ENCODE measurements at places on chromosomes 5 and 9. TPM values are rescaled to one million over a fixed set of nuclear protein-coding genes. Genes with fewer than 3 reads are reported as not detected.

GRCh38 chr5:115503420-115503819 lies 41.2 kb downstream of the FEM1C start:
- no peaks in the 10 kb centered on the region for H3K36me3 ChIP-seq
- DNase-seq, result no peak
- no peaks in the 10 kb centered on the region for H3K4me1 ChIP-seq
- no peaks in the 10 kb centered on the region for H3K27me3 ChIP-seq
- H3K27ac ChIP-seq, result no peak overlapping the region
- H3K4me3 ChIP-seq, result no peak overlapping the region

GRCh38 chr9:105479846-105480245 lies 32.0 kb downstream of the FSD1L start:
- DNase-seq, result no peak
- peaks cover 4% of the 10 kb centered on the region for H3K36me3 ChIP-seq
- H3K4me3 ChIP-seq, result no peak overlapping the region
- no peaks in the 10 kb centered on the region for H3K27me3 ChIP-seq
- H3K27ac ChIP-seq, result no peak overlapping the region
- H3K4me1 ChIP-seq, result peaks cover 6% of the 10 kb centered on the region

- H3K4me1 ChIP-seq, result no peaks in the 10 kb centered on the region
- no peak overlapping the region for H3K27ac ChIP-seq
- no peak overlapping the region for H3K4me3 ChIP-seq
- no peak for DNase-seq
- H3K27me3 ChIP-seq, result no peaks in the 10 kb centered on the region
Observed at GRCh38 chr5:122661496-122662180, 113.2 kb upstream of the SNX2 start.

DNA sequence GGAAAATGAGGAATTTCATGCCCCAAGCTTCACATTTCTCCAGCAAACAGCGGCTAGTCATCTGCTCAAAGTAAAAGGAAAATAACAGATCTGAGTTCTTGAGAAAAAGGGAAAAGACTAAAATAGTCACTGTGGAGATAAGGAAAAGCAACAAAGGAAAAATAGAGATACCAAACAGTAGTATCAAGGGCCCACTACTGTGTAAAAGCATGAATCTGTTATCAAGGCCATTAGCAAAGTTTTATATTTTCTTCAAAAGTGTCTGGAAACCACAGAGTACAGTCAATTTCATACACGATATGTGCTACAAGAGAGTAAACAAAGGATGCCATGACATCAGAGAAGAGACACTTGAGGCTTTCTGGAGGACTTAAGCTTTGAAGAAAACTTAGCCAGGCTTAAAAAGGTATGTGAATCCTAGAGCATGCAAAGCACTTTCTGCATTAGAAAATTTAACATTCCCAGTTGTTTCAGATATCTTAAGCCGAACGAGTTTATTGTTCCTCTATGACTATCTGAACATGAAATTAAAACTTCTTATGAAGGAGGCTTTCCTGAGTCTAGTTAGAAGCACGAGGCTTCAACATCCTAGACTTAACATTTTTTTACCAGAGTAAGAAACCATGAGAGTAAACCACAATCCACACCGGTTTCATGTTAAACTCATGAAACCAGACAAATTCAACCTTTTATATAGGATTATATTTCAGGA lies 1.2 kb downstream of the TTC33 start:
- H3K27me3 ChIP-seq, result no peaks in the 10 kb centered on the region
- DNase-seq, result no peak
- no peak overlapping the region for H3K4me3 ChIP-seq
- H3K27ac ChIP-seq, result no peak overlapping the region
- H3K36me3 ChIP-seq, result peaks cover 10% of the 10 kb centered on the region

DNA sequence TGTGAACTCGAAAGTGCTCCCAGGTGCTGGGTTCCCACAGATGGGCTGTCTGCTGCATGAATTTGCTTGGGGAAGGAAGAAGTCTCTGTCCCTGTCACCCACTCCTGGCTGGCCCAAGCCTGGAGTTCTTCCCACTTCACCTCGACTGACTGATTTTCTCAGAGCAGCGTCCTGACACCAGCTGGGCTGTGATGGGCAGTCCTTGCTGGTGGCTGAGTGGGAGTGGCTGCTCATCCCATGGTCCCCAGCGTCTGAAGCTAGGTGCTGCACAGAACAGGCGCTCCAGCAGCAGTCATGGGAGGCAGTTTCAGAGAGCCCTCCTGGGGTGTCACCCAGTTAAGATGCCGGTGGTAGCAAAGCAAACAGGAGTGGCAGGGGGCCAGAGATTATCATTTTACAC lies 10.1 kb upstream of the NEURL1B start:
- no peak overlapping the region for H3K4me3 ChIP-seq
- DNase-seq, result no peak
- H3K36me3 ChIP-seq, result no peaks in the 10 kb centered on the region
- no peak overlapping the region for H3K27ac ChIP-seq
- peaks cover 17% of the 10 kb centered on the region for H3K4me1 ChIP-seq

DNA sequence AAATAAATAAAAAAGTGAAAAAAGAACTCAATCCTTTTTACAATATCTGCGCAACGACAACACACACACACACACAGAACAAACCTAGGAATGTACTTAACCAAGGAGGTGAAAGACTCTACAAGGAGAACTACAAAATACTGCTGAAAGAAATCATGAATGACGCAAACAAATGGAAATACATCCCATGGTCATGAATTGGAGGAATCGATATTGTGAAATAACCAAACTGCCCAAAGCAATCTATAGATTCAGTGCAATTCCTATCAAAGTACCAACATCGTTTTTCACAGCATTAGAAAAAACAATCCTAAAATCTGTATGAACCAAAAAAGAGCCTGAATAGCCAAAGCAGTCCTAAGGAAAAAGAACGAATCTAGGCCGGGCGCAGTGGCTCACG lies 29.9 kb upstream of the NRARP start:
- H3K27me3 ChIP-seq, result no peaks in the 10 kb centered on the region
- no peaks in the 10 kb centered on the region for H3K4me1 ChIP-seq
- H3K36me3 ChIP-seq, result peaks cover 9% of the 10 kb centered on the region
- H3K27ac ChIP-seq, result no peak overlapping the region
- DNase-seq, result no peak

- H3K36me3 ChIP-seq, result peaks cover 3% of the 10 kb centered on the region
- H3K27me3 ChIP-seq, result peaks cover 10% of the 10 kb centered on the region
- DNase-seq, result no peak
- H3K4me3 ChIP-seq, result no peak overlapping the region
Observed at GRCh38 chr5:6069496-6070185, 308.7 kb downstream of the MED10 start.

GRCh38 chr5:131228646-131229045 lies 35.2 kb upstream of the CDC42SE2 start:
- H3K4me1 ChIP-seq, result peaks cover 7% of the 10 kb centered on the region
- H3K4me3 ChIP-seq, result no peak overlapping the region
- H3K36me3 ChIP-seq, result no peaks in the 10 kb centered on the region
- no peak overlapping the region for H3K27ac ChIP-seq
- H3K27me3 ChIP-seq, result no peaks in the 10 kb centered on the region

- H3K4me1 ChIP-seq, result peaks cover 11% of the 10 kb centered on the region
- no peaks in the 10 kb centered on the region for H3K36me3 ChIP-seq
- peak overlapping the region; percentile 19 for H3K27ac ChIP-seq
- DNase-seq, result no peak
- no peaks in the 10 kb centered on the region for H3K27me3 ChIP-seq
Observed at GRCh38 chr9:107249131-107249533, 33.9 kb upstream of the RAD23B start.

- peaks cover 17% of the 10 kb centered on the region for H3K4me1 ChIP-seq
- no peak for DNase-seq
- H3K27me3 ChIP-seq, result peaks cover 3% of the 10 kb centered on the region
- H3K27ac ChIP-seq, result peak overlapping the region; percentile 27
- H3K36me3 ChIP-seq, result peaks cover 19% of the 10 kb centered on the region
Observed at GRCh38 chr9:120383611-120383998, 196.4 kb downstream of the CDK5RAP2 start.

DNA sequence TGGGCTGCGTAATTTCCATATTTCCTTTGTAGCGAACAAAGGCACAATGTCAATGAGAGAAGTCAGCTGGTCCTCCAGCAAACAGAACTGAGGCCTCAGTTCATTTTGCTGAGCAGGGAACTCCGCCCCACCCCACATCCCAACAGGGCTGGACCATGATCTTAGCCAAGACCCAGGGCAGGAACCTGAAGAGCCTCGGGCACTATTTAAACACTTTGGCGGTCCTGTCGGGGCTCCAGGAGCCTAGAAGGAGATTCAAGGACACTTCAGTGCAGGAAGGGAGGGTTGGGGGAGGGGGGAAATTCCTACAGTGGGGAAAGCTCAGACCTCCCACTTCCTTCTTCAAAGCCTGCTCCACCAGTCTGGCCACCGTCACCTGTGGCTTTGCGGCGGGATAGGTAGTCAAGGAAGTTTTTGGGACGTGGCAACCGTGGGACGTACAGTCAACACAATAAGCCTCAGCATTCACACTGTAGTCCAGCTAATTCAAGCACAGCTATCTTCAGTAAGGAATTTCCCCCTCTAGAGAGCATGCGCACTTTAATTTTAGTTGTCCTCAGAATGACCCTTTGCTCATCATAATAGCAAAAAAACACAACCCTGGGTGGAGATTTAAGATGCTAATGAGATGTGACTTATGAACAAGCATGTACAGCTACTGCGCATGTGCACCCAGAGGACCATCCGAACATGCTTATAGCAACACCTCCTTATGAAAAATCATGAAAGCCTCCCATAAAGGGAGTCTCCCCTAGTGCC lies 30.9 kb downstream of the S1PR3 start:
- H3K4me1 ChIP-seq, result peaks cover 18% of the 10 kb centered on the region
- no peak for DNase-seq
- no peak overlapping the region for H3K4me3 ChIP-seq
- peak overlapping the region; percentile 67 for H3K27ac ChIP-seq

GRCh38 chr5:97735209-97735608 lies 552.2 kb upstream of the RIOK2 start:
- no peaks in the 10 kb centered on the region for H3K36me3 ChIP-seq
- no peak overlapping the region for H3K4me3 ChIP-seq
- DNase-seq, result no peak
- no peaks in the 10 kb centered on the region for H3K4me1 ChIP-seq

DNA sequence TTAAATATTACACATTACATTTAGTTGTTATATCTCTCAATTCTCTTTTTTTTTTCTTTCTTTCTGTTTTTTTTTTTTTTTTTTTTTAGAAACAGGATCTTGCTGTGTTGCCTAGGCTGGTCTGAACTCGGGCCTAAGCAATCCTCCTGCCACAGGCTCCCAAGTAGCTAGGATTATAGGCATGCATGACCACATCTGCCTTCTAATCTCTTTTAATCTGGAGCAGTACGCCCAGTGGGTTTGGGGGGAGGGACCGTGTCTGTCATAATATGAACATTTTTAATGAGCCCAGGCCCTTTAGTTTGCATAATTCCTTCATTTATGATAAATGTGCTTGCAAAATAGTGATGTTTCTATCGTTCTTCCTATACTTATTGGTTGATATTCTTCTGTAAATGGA lies 10.3 kb downstream of the RHOBTB3 start:
- H3K4me1 ChIP-seq, result peaks cover 12% of the 10 kb centered on the region
- no peak for DNase-seq
- no peak overlapping the region for H3K27ac ChIP-seq

DNA sequence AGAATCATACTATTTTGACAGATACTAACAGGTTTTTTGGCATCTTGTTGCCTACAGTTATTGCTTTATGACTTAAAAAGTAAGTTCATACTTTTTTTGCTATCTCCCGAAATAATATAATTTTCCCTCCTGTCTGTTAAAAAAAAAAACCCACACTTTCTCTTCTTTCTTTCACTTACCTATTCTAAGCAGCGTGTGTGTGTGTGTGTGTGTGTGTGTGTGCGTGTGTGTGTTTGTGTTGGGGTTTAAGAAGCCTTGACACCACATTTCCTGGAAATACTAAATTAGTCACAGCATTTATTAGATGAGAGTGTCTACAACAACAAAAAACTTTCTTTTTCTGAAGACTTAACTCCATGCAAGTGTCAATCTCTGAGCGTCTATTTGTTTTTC lies 12.4 kb downstream of the TNFAIP8 start:
- no peak overlapping the region for H3K27ac ChIP-seq
- peaks cover 2% of the 10 kb centered on the region for H3K36me3 ChIP-seq
- DNase-seq, result no peak
- no peaks in the 10 kb centered on the region for H3K27me3 ChIP-seq

- H3K36me3 ChIP-seq, result no peaks in the 10 kb centered on the region
- DNase-seq, result peak; percentile 96
- peaks cover 14% of the 10 kb centered on the region for H3K27me3 ChIP-seq
- H3K4me1 ChIP-seq, result peaks cover 41% of the 10 kb centered on the region
- H3K27ac ChIP-seq, result no peak overlapping the region
Observed at GRCh38 chr5:141691867-141692532, 10.0 kb upstream of the ARAP3 start.

- peaks cover 8% of the 10 kb centered on the region for H3K4me1 ChIP-seq
- H3K27ac ChIP-seq, result no peak overlapping the region
- peaks cover 3% of the 10 kb centered on the region for H3K27me3 ChIP-seq
- no peak for DNase-seq
Observed at GRCh38 chr9:74309654-74310053, 187.5 kb upstream of the RORB start.

DNA sequence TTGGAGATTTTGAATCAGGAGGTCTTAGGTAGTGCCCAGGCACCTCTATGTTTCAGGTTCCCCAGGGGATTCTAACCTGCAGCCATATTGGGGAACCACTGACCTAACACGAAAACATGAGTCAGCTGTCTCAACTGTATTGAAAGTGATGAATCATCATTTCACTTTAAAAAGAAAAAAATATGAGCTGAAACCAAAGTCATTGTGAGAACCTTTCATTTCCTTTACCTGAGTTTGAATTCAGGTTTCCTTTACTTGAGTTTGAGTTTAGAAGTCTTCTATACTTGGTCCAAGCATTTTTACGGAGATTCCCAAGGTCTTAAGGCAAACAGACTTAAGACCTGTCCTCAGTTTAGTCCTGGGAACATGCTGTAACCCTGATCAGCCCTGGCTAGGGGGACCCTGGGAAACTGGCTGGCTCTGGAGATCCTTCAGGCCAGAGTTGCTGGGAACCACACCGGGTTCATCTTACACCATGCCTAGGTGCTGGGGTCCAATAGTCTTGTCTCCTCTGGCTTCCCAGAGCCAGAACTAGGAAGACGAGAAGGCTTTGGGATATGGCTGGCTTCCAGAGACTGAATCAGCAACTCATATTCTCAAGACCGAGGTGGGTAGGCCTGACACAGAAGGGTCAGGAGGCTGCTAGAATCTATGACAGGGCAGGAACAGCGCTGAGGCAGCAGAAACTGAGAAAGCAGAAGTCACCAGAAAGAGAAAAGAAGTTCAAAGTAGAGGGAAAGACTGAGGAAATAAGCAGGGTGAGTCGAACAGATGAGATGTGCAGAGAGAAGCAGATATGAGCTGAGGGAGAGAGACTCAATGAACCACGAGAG lies 16.4 kb upstream of the PDCD1LG2 start:
- H3K27me3 ChIP-seq, result no peaks in the 10 kb centered on the region
- H3K4me3 ChIP-seq, result no peak overlapping the region
- H3K27ac ChIP-seq, result no peak overlapping the region
- DNase-seq, result no peak
- no peaks in the 10 kb centered on the region for H3K36me3 ChIP-seq
- H3K4me1 ChIP-seq, result no peaks in the 10 kb centered on the region

TAL2 gene
- total RNA-seq, result 7.4 TPM

FAF2 gene
- 50.3 TPM for total RNA-seq

GPR151 gene
- total RNA-seq, result not detected

IL13 gene
- not detected for total RNA-seq

FIBCD1 gene
- 0.23 TPM for total RNA-seq

CDKN2B gene
- total RNA-seq, result not detected

EDIL3 gene
- 1.2 TPM for total RNA-seq

OBP2B gene
- total RNA-seq, result not detected

SLCO6A1 gene
- total RNA-seq, result 4.4 TPM

STPG3 gene
- total RNA-seq, result 0.26 TPM

HACD4 gene
- 0.75 TPM for total RNA-seq

HAVCR1 gene
- not detected for total RNA-seq

BHMT gene
- not detected for total RNA-seq
